ENCODE measurements at places on chromosomes 3 and 15.
A peak's percentile ranks its signal among the peaks of the same experiment; 100 is the strongest.

- DNase-seq, result no peak
Observed at GRCh38 chr15:78681281-78682003, 40.4 kb upstream of the CHRNB4 start.

DNA sequence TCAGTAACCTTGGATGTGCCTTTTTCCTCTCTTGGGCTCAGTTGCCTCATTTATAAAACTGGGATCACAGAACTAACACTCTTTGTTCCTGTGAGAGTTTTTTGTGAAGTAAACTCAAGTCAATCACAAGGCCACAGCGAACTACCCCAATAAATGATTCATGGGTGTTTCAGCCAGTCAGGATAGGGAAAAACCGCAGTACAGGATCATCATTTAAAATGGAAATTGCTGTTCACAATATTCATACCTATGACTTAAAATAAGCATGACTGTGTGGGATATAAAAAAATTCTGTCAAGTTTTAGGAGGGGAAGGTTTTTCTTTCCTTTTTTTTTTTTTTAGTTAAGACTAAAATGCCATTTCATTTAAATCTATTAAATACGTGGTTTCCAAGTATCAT lies 238.1 kb downstream of the CHST2 start:
- no peak for DNase-seq

DNA sequence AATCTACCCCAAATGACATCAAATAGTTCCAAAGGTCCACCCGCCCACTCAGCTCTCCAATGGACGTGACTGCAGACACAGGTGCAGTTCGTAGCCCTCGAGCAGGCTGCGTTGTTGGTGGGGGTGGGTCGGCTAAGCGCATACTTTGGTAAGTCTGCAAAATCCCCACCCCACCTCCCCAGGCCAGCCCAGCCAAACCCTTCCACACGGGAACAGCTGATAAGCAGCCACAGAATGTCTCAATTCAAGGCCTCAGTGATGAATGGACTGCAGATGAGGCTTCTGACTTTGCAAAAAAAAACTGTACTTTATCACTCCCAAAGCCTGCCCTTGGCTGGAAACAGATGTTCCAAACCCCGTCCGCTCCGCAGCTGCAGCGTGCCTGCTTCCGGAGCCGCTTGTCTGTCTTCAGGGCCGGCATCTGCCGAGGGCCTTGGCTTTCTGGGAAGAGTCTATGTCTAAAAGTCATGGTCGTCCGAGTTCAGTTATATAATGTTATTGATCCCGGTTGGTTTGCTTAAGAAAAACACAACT lies 38.2 kb downstream of the PCSK6 start:
- DNase-seq, result no peak

GRCh38 chr15:39499681-39500080 lies 81.2 kb upstream of the THBS1 start:
- DNase-seq, result no peak

DNA sequence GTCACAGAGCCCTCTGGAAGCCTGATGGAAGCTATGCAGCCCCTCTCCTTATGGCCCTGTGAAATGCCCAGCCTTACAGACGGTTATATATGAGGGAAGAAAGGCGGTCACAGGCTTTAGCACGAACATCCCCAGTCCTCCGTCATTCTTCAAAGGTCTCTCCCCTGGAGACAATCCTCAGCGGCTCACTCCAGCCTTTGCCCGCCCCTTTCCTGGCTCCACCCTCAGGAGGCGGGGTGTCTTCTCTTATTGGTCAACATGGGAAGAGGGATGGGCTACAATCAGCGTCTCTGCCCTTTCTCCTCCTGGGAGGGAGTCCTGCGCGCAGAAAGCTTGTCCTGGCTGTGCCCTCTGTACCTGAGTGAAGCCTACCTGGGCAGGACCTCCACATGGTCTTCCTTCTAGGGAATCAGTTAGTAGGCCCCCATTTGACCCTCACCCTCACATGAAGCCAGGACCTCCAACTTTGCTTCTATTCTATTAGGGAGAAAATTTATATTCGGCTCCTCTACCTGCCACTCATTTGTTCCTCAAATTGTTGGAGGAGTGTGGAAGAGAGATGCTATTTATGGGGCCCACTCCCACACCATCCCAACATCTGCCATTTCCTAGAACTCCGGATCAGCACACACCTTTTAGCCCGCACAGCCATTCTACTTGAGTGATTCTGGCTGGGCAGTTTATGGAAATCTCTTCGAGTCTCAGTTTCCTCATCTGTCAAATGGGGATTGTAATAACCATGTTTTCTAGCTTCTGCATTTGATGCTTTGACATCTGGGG lies 112.9 kb upstream of the SLC6A11 start:
- no peak for DNase-seq

DNA sequence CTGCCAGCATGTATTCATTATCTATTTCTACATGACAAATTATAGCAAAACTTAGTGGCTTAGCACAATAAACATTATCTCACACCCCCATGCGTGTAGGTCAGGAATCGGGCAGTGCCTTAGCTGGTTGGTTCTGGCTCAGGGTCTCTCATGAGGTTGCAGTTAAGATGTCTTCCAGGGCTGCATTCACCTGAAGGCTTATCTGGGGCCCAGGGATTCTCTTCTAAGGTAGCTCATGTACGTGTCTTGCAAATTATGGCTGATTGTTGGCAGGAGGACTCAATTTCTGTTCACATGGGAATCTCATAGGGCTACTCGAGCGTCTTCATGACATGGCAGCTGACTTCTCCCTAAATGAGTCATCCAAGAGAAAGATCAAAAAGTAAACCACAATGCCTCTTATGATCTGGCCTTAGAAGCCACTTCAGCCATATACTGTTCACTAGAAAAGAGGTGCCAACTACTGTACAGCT lies 42.9 kb upstream of the TSC22D2 start:
- no peak for DNase-seq

DNA sequence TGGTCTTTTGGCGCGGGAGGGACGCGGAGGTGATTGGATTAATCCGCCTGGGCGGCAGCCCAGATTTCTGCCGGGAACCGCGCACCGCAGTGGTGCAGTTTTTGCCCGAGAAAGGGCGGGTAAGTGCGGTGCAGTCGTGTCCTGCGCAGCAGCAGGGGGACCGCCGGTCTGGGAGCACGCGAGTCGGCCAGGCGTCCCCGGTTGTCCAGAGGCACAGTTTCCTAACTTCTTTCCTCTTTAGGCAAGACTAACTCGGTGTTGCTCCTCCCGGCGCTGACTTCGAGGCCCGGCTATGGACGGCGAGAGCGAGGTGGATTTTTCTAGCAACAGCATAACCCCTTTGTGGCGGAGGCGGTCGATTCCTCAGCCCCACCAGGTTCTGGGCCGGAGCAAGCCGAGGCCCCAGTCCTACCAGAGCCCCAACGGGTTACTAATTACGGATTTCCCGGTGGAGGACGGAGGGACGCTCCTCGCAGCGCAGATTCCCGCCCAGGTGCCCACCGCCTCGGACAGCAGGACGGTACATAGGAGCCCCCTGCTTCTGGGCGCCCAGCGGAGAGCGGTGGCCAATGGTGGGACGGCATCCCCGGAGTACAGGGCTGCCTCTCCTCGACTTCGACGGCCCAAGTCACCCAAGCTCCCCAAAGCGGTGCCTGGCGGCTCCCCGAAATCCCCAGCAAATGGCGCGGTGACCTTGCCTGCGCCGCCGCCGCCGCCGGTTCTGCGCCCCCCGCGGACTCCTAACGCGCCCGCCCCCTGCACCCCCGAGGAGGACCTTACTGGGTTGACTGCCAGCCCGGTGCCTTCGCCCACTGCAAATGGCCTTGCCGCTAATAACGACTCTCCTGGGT lies 736 bp downstream of the ARHGEF26 start:
- DNase-seq, result no peak

- DNase-seq, result no peak
Observed at GRCh38 chr3:129673897-129674797, 67.7 kb upstream of the PLXND1 start.

GRCh38 chr3:107116251-107116650 lies 261.0 kb upstream of the CCDC54 start:
- DNase-seq, result no peak

- DNase-seq, result no peak
Observed at GRCh38 chr3:195080571-195081151, 190.3 kb downstream of the XXYLT1 start.

- no peak for DNase-seq
Observed at GRCh38 chr3:152266221-152266995, 2.3 kb upstream of the MBNL1 start.

GRCh38 chr3:182005219-182005618 lies 293.5 kb downstream of the SOX2 start:
- no peak for DNase-seq

GRCh38 chr3:68878962-68879361 lies 53.4 kb downstream of the TAFA4 start:
- DNase-seq, result no peak

- DNase-seq, result no peak
Observed at GRCh38 chr3:5634411-5634810, 446.9 kb downstream of the EDEM1 start.

- DNase-seq, result no peak
Observed at GRCh38 chr3:420584-420983, 224.0 kb downstream of the CHL1 start.

DNA sequence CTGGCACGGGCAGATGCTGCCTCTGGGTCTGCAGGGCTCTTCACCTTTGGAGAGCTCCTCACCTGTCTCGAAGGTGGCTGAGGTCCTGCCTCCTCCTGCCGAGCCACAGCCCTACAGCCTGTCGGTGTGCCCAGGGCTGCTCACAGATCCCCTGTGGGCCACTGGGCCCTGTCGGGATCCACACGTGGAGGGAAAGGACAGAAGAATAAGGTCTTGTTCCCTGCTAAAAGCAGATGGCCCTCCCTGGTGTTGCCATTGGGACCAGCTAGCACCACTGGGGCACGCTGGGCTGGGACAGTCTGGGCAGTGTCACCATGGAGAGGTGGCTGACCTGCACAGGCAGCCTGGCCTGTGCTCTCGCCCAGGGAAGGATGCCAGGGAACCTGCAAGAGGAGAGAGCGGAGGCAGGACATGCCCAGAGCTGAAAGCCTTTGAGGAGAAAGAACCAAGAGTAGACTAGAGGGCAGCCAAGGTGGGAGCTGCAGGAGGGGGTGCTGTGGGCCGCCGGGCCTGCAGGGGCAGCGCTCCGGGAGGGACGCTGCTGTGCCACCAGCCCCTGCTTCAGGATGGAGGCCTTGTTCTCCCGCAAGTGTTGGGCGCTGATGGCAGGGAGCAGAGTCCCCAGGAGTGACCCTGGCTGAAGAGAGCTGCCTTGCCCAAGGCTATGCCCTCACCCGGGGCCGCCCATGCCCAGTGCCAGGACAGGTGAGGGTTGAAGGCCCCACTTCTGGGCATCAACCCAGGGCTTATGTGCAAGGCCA lies 210.2 kb downstream of the XXYLT1 start:
- DNase-seq, result peak; percentile 7

DNA sequence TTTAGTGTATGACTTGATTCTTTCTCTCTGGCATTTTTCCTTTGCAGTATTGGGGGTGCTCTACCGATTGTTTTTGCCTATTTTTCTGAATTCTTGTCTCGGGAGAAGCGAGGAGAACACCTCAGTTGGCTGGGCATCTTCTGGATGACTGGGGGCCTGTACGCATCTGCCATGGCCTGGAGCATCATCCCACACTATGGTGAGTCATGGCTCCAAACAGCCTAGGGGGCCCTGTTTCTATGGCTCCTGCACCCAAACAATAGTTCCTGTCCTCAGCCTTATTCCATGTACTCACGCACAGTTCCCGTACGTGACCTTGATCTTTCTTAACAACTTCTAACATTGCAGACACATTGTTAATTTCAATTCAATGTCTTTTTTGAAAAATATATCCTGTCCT lies 152.3 kb downstream of the SV2B start:
- no peak for DNase-seq

DNA sequence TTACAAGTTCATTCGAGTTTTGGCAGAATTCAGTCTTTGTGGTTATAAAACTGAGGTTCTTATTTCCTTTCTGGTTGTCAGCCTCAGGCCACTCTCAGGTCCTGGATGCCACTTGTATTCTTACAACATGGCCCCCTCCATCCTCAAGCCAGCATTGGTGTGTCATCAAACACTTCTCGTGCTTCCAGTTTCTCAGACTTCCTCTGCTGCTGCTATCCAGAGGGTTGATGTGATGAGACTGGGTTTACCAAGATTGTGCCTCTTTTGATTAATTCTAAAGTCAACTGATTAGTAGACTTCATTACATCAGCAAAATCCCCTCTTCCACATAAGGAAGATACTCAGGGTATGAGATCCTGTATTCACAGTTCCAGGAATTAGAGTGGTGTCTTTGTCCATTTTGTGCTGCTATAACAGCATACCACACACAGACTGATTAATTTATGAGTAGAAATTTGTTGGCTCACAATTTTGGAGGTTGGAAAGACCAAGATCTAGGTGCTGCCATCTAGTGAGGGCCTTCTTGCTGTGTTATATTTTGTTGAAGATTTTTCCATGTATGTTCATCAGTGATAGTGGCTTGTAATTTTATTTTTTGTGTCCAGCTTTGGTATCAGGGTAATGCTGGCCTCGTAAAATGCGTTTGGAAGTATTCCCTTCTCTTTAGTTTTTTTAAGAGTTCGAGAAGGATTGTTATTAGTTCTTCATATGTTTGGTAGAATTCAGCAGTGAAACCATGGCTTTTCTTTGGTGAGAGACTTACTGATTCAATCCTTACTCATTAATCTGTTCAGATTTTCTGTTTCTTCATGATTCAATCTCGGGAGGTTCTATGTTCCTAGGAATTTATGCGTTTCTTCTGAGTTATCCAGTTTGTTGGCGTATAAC lies 11.1 kb downstream of the LRCH3 start:
- DNase-seq, result no peak

GRCh38 chr3:107452436-107452835 lies 70.3 kb upstream of the BBX start:
- DNase-seq, result no peak

DNA sequence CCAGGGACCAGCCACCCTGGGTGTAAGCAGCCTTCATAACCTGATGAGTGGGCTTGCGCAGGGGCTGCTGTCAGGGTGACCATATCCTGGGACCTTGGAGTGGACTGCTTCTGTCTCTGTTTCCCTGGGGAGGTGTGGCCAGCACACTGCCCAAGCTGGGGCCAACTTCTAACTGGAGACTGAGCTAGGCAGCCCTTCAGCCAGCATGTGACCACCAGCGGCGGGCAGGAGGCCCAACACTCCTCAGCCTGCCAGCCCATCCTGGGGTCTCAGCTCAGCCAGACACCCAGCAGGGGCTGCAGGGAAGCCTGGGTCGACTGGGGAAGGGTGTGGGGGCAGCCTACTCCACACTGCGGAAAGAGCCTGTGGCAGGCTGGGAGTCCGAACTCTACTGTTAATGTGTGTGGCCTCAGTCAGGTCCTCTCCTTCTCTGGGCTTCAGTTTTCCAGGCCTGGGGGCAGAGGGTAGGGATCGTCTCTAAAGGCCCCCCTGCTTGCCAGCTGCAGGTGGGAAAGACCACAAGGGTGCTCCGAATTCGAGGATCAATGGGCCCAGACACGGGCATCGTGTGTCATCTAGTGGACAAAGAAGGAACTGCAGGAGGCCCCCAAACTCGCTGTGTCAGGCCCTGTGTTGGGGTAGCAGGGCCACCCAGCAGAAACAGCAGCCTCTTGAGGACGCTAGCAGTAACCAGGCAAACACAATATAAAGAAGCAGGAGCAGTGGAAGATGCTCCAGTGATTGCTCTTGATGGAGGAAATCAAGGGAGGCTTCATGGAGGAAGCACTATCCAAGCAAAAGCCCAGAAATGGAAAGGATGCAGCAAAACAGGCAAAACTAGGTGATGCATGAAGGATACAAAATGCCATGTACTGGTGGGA lies 2.0 kb upstream of the SEMA3G start:
- DNase-seq, result no peak

GRCh38 chr15:87589134-87589533 lies 667.4 kb downstream of the NTRK3 start:
- DNase-seq, result no peak

GRCh38 chr3:105065895-105066839 lies 300.5 kb upstream of the ALCAM start:
- DNase-seq, result no peak

- DNase-seq, result no peak
Observed at GRCh38 chr3:124345845-124346244, 353.9 kb upstream of the ROPN1 start.

Measured in globus pallidus (tissue), 1 donor.